ENCODE measurements at places on chromosomes 2 and 18.

- no peak for DNase-seq
These were observed 810.2 kb upstream of the LRATD1 start for GRCh38 chr2:13822365-13822764.

DNA sequence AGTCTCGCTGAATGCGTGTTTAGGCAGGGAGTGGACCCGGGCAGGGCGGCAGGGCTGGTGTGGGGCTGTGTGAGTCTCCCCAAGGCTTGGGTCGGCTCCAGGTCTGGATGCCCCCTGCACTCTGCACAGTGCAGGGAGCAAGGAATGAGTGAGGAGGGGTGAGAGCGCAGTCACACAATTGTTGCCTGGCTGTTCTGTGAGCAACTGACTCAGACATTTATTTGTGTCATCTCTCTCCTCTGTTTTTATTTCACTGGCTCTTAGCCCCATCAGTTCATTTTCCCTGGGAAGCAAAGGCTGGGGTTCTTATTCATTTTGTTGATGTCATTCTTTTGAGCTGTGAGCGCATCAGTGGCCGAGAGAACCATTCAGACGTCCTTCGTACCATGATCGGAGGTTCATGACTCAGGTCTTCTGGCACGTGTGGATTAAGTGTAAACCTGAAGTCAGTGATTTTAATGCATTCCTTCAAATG is 61.1 kb downstream of the GATA6 start:
- no peak for DNase-seq

DNA sequence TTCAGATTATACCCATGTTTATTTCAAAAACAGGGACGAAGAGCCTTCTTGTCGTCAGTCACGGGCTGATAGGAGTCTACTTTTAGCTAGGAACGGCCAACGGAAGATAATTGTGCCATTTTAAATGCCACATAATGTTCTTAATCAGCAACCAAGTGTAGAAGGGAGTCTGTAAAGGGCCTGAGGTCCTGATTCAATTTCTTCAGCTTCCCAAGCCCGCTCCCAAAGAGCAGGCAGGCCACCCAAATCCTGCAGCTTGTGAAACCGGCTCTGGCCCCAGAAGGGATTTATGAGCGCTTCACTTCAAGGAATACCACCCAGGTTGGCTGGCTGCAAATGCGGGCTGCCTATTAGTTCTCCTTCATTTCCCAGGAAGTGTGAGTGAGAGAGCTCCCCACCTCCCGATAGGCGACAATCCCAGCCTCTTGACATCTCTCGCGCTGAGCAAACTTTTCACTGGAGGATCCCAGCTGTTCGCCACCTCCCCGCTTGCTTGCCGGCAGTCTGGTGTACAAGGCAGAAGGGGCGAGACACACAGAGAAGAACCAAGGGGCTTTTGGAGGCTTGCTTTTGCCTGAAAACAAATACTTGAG is 272.9 kb downstream of the CDH20 start:
- DNase-seq, result no peak

DNA sequence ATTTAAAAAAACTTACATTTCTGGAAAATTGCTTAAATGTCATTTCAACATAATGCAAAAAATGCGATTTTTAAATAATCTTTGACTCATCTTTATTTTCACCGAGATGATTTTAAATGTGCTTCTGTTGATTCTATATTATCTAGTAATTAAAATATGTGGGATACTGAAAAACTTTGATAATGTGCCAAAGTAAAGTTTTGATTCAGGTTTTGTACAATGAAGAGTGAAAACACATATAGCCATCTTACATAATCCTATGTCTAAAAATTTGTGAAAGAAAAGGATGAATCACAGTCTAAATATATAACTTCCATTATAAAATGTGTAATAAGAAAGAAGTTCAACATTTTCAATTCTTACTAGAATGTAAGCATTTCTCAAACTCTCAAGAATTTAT is 204.3 kb upstream of the ZC3H15 start:
- no peak for DNase-seq

DNA sequence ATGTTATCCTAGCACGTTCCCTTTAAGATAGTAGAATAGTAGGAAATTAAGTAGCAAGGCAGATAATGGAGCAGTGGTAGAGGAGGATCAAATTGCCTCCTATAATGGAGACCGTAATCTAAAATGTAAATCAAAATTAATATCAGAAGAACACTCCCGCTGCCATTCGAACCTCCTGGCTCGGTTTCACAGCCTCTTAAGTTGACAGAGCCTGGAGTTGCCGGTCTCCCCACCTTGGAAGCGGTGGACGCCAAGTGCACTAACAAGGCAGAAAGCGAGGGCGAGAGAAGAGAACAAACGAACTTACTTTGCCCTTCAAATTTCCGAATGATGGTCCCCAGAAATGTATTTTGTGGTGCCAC is 450 bp downstream of the KCNH7 start:
- DNase-seq, result no peak

DNA sequence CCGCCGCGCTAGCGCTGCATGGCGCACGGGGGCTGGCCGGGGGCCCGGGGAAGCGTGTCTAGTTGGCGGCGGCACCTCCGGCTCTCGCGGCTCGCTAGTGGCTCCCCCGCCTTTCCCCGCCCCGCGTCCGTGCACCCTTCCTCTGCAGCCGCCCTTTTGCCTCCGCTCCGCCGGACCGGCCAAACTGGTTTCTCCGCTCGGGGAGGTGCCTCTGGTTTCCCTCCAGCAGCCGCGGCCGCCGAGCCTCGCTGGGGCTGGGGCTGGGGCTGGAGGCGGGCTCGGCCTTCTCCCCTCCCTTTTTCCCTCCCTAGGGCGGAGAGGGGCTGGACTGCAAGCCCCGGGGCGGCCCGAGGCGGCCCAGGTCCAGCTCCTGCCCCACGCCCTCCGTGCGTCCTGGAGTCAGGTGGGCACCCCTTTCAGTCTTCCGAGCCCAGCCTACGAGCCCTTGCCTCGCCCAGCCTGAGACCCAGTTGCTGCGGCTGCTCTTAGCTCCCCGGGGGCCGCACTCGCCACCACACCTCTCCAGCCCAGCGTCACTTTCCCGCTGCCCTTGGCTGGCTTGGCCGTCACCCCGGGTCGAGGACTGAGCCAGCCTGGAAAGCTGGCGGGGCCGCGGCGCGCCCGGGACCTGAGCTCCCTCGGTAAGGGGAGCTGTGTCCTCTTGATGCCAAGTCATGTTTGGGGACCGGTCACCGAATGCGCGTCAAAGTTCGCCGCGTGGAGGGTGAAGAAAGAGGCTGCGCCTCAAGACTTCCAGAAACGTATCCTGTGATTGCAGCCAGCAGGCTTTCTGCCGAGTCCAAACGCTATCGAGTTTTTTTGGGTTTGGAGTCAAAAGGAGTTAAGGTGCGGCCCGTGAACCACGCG is at the start of gene ATP8B1:
TSS of gene ATP8B1 (minus strand) at position 213 of the 867 bp plus-strand sequence. CDS start 71,508 bp downstream, outside the sequence.
- no peak for DNase-seq

DNA sequence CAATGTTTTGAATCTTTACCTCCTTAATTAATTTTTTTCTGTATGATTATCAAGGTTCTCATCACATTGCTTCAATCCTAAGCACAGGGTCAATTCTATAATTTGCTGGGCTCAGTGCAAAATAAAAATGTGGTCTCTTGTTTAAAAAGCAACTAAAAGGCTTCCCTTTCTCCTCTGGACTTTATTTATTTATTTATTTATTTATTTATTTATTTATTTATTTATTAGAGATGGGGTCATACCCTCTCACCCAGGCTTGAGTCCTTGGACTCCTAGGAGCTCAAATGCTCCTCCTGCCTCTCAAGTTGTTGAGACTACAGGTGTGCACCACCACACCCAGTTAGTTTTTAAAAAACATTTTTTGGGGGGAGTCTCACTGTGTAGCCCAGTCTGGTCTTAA is 710.1 kb upstream of the REG3G start:
- DNase-seq, result no peak

DNA sequence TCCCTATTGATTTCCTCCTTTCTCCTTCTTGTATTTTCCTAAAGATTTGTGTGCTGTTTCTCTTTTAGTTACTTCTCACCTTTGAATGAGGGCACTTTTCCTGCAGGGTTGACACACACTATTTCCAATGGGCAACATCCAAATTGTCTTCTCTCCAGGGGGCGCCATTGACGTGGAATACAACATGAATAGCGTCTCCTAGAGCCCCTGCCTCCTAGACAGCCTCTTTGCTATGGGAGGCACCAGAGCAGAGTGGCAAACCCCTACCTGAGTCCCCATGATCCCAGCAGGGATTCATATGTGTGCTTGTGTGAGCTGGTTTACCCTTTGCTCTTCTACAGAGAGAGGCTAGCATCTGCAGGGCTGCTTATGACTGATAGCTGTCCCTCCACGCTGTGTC is 61.3 kb upstream of the ITSN2 start:
- DNase-seq, result peak; percentile 15

DNA sequence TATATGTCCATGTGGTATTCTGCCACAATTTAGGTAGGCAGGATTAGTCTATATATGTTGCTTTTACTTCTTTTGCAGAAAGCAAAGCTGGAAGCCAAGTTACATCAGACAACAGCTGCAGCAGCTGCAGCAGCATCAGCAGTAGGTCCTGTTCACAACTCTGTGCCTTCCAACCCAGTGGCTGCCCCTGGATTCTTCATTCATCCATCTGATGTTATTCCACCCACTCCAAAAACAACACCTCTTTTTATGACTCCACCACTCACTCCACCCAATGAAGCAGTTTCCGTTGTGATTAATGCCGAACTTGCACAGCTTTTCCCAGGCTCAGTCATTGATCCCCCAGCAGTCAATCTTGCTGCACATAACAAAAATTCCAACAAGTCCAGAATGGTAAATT is 107.6 kb downstream of the BIRC6 start:
- no peak for DNase-seq

DNA sequence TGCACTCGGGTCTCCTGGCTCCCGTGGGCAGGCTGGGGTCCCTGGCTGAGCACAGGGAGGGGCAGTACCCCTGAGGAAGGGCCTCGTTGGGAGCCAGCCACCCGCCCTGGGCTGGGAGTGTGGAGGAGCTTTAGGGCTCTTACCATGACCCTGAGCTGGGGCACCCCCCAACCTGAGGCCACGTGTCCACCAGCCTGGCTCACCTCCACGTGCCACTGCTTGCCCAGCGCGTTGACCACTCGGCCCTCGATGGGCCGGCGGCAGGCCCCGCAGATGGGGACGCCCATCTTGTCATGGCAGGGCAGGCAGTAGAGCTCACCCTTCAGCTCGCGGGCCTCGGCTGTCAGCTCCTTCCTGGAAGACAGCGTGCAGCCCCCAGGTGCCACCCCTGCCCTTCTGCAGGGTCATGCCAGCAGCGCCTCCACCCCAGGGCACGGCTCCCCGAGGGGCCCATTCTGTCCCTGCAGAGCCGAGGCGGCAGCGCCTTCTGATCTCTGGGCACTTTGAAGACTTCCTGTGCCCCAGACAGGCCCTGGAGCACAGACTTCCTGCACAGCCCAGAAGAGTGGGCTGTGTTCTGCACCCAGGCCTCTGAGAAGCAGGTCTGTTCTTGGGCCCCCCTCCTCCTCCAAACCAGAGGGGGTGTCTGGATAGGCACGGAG is 4.0 kb upstream of the GPR17 start:
- DNase-seq, result no peak

DNA sequence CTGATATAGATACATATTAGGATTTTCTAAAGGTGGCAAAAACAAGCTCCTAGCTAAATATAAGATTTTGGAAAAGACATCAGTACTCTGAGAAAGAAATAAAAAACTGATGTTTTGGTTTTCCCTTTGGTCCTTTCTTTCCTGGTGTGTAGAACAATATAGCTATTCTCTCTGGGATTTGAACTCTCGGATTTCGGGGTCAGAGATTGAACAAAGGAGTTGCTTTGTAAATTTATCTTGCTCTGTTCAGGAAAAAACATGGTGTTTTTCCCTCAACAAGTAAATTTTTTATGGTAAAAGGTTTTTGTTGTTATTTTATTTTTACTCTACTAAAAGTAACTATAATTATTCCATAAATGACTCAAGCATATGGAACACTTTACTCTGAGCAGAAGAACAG is 889.3 kb downstream of the ERBB4 start:
- no peak for DNase-seq

DNA sequence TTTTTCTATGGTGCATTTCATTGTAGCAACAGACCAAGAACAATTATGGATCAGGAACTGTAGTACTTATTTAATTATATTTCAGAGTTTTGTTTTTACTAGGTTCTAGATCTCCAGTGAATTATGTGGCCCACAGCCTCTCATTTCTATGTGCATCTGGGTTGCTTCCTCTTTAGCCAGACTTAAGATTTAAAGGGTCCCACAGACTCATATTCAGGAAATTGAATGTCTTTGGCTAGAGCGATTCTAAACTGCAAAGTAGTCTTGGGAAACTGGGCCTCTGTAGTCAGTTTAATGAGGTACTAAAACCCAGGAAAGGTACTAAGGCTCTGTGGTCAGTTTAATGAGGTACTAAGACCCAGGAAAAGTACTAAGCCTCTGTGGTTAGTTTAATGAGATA is 94.4 kb downstream of the LYPD6B start:
- no peak for DNase-seq

- no peak for DNase-seq
These were observed 88.9 kb downstream of the FEZ2 start for GRCh38 chr2:36509075-36509474.

DNA sequence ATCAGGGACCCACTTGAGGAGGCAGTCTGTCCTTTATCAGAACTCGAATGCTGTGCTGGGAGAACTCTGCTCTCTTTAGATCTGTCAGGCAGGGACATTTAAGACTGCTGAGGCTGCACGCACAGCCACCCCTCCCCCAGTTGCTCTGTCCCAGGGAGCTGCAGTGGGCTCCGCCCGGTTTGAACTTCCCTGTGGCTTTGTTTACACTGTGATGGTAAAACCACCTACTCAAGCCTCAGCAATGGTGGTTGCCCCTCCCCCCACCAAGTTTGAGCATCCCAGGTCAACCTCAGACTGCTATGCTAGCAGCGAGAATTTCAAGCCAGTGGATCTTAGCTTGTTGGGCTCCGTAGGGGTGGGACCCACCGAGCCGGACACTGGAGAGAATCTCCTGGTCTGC is 11.8 kb upstream of the LHCGR start:
- DNase-seq, result no peak

DNA sequence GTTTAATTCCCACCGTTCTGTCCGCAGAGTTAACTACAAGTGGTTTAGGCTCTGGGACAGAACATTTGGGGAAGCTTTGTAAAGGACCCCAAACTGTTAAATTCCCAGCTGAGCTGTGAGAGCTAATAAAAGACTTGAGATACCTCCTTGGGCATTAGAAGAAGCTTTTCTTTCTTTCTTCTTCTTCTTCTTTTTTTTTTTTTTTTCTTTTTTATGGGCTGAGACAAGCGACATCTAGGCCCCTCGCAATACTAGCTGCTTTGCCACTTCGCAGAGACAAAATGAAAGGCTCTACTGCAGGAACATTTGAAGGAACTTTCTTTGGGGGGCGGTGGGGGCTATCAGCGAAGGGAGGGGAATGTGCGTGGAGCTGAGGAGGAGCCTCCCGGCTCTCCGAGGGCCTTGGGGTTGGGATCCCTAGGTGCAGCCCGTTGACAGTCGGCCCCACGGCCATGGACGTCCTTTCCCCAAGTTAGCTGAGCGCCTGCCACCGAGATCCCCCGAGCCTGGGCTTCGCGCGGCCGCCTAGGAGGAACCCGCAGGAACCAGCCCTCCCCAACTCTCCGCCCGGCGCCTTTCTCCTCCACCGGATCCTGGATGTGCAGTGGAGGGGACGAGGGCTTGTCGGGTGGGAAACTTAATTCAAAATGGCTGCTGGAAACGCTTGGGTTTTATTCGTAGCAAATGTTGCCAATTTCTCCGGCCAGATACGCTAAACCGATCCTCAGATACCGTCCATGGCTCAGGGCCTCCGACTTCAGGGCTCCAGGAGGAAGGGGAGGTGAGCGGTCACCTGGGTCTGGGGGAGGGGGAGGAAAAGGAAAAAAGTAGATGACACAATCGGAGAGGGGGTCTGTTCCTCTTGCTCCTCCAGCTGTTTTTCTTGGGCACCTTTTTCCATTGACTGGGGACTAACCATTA is 4.2 kb downstream of the MEIS1 start:
- no peak for DNase-seq

GRCh38 chr18:13487237-13487636 is 239.1 kb downstream of the FAM210A start:
- DNase-seq, result no peak

Data from substantia nigra (tissue), 51 donors.